ENCODE measurements at places on chromosomes 13 and 19. TPM values are rescaled to one million over a fixed set of nuclear protein-coding genes. Genes with fewer than 3 reads are reported as not detected.

GRCh38 chr13:22091971-22092300 lies 421.1 kb downstream of the FGF9 start:
- no peaks in the 10 kb centered on the region for H3K36me3 ChIP-seq
- no peak overlapping the region for H3K4me3 ChIP-seq
- no peak for DNase-seq
- peak overlapping the region; percentile 11 for H3K27ac ChIP-seq

DNA sequence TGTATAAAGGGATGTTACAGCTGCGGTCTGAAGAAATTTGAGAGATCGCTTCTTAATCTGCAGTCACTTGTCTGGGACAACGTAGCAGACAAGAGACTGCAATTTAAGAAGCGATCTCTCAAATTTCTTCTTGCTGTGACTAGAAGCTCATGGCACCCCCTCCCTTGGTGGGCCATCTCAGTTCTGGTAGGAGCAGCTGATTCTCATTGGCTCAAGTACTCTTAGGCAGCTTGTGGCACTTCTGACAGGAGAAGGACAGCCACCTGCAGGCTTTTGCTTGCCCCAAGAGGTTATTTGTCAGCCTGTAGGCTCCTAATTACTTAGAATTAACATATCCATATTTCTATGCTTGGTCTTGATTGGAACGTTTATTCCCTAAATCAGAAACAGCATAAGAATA lies 503.0 kb downstream of the DCT start:
- H3K4me3 ChIP-seq: no peak overlapping the region
- no peak for DNase-seq
- H3K27me3 ChIP-seq: no peaks in the 10 kb centered on the region
- no peaks in the 10 kb centered on the region for H3K4me1 ChIP-seq
- H3K27ac ChIP-seq: no peak overlapping the region
- H3K36me3 ChIP-seq: no peaks in the 10 kb centered on the region

GRCh38 chr19:4373601-4374497 lies 26.5 kb downstream of the SH3GL1 start:
- DNase-seq: no peak
- peaks cover 62% of the 10 kb centered on the region for H3K4me1 ChIP-seq
- no peaks in the 10 kb centered on the region for H3K27me3 ChIP-seq
- peaks cover 4% of the 10 kb centered on the region for H3K36me3 ChIP-seq
- H3K27ac ChIP-seq: no peak overlapping the region

GRCh38 chr19:28164214-28164613 lies 1048.7 kb downstream of the UQCRFS1 start:
- no peaks in the 10 kb centered on the region for H3K36me3 ChIP-seq
- no peak for DNase-seq
- no peak overlapping the region for H3K4me3 ChIP-seq
- no peaks in the 10 kb centered on the region for H3K4me1 ChIP-seq

DNA sequence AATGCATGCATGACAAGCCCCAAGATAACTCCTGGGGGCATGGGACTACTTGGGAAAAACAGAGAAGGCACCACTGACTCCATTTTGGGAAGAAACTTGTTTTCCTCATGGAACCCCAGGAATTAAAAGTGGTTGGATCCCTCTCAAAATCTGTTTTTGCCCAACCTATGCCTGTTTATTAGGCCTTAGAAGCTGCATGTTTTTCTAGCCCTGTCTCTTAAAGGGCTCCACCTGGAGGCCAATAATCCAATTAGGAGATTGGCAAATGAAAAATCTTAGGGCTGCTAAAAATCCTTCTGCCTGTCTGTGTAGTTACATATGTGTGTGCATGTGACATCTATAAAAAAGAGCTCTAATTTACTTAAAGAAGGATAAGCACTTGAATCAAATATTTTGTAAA lies 26.9 kb downstream of the MED4 start:
- H3K36me3 ChIP-seq: peaks cover 48% of the 10 kb centered on the region
- H3K4me3 ChIP-seq: no peak overlapping the region
- no peak for DNase-seq
- H3K27ac ChIP-seq: no peak overlapping the region
- no peaks in the 10 kb centered on the region for H3K27me3 ChIP-seq

GRCh38 chr19:49758292-49758691 lies 4.8 kb downstream of the TSKS start:
- no peaks in the 10 kb centered on the region for H3K4me1 ChIP-seq
- DNase-seq: no peak
- no peaks in the 10 kb centered on the region for H3K36me3 ChIP-seq
- no peaks in the 10 kb centered on the region for H3K27me3 ChIP-seq

DNA sequence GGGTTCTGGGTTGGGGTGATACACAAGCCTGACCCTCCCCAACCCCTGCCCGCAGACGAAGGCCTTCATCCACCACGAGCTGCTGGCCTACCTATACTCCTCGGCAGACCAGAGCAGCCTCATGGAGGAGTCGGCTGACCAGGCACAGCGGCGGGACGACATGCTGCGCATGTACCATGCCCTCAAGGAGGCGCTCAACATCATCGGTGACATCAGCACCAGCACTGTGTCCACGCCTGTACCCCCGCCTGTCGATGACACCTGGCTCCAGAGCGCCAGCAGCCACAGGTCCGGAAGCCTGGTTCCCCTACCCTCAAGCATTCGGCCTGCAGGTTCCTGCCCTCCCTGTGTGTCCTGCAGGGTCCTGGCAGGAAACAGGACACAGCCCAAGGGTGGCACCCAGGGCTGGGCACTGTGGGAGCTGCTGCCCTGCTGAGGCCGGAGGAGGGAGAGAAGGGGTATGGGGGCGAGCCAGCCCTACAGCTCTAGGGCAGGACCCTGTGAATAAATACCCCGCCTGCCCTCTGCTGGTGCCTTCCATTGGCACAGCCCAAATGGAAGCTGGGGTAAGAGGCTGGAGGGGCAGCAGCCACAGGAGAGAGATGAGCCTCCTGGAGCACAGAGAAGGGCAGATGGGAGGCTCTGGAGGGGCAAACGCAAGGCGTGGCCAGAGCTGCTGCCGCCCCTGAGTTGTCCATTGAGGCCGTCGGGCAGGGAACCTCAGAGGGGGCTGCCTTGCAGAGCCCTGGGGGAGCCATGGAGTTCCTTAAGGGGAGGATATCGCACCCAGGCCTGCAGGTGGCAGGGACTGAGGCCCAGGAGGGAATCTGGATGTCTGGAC lies 6.8 kb downstream of the TMED1 start:
- H3K4me3 ChIP-seq: no peak overlapping the region
- H3K27ac ChIP-seq: no peak overlapping the region
- no peaks in the 10 kb centered on the region for H3K4me1 ChIP-seq
- H3K27me3 ChIP-seq: no peaks in the 10 kb centered on the region
- DNase-seq: no peak
- H3K36me3 ChIP-seq: peaks cover 81% of the 10 kb centered on the region

GRCh38 chr13:37202264-37202663 lies 96.8 kb upstream of the CSNK1A1L start:
- no peak overlapping the region for H3K27ac ChIP-seq
- no peak overlapping the region for H3K4me3 ChIP-seq
- no peaks in the 10 kb centered on the region for H3K36me3 ChIP-seq
- no peaks in the 10 kb centered on the region for H3K27me3 ChIP-seq
- H3K4me1 ChIP-seq: no peaks in the 10 kb centered on the region
- DNase-seq: no peak

DNA sequence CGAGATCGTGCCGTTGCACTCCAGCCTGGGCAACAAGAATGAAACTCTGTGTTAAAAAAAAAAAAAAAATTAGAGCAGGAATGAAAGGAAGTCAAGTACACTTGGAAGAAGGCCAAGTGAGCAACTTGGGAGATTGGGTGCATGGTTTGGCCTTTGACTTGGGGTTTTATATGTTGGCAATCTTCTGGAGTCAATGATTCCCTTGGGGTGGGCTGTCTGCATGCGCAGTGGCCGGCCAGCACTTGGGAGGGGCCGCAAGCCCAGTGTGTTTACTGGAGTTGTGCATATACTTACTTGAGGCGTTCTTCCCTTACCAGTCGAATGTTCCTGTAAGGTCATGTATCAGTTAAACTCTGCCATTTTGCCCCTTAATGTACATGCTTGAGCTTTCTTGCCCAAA lies 103.9 kb downstream of the FAM216B start:
- H3K27ac ChIP-seq: no peak overlapping the region
- no peaks in the 10 kb centered on the region for H3K4me1 ChIP-seq
- DNase-seq: no peak
- no peaks in the 10 kb centered on the region for H3K36me3 ChIP-seq
- H3K4me3 ChIP-seq: no peak overlapping the region

GRCh38 chr19:3253270-3253669 lies 28.8 kb downstream of the CELF5 start:
- H3K4me1 ChIP-seq: no peaks in the 10 kb centered on the region
- H3K27me3 ChIP-seq: no peaks in the 10 kb centered on the region
- H3K4me3 ChIP-seq: no peak overlapping the region

- H3K4me1 ChIP-seq: peaks cover 6% of the 10 kb centered on the region
- no peaks in the 10 kb centered on the region for H3K27me3 ChIP-seq
- DNase-seq: no peak
- no peak overlapping the region for H3K27ac ChIP-seq
- H3K36me3 ChIP-seq: peaks cover 65% of the 10 kb centered on the region
These were observed 6.0 kb upstream of the PRR19 start for GRCh38 chr19:42295831-42296525.

DNA sequence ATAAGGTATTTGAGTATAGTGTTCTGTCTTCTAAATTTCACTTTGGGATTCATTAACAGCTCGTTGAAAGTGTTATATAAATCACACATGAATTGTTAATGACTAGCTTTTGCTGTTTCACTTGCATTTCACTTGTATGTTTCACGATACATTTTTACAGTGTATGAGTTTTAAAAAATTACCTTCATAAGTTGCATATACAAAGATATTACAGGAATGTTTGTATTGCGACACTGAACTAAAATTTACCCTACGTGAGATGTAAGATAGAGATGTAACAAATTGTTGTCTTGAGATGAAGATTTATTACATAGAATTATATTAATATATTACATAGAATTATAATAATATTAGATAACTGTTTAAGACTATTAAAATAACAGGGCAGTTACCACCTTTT lies 1.5 kb downstream of the CDC16 start:
- H3K27ac ChIP-seq: no peak overlapping the region
- no peak for DNase-seq
- peaks cover 9% of the 10 kb centered on the region for H3K4me1 ChIP-seq
- H3K27me3 ChIP-seq: no peaks in the 10 kb centered on the region
- H3K4me3 ChIP-seq: peak overlapping the region; percentile 95
- H3K36me3 ChIP-seq: peaks cover 29% of the 10 kb centered on the region

Gene CYP4F8
- total RNA-seq: 0.28 TPM

Gene TMIGD2
- total RNA-seq: 87.9 TPM

Gene UPK1A
- total RNA-seq: not detected

Gene GJB2
- total RNA-seq: 9.3 TPM

Gene PTPRH
- 0.28 TPM for total RNA-seq

Gene RANBP3
- 36.7 TPM for total RNA-seq

Gene CD70
- 4.0 TPM for total RNA-seq

Gene ZNF560
- 0.05 TPM for total RNA-seq

Gene NLRP7
- total RNA-seq: 0.19 TPM

Gene CAPNS1
- 254 TPM for total RNA-seq

Gene KLK7
- 0.52 TPM for total RNA-seq

Gene HCST
- 50.7 TPM for total RNA-seq

Gene CACNG8
- total RNA-seq: not detected

Measured in thymus (tissue), 14 donors.